ENCODE measurements at places on chromosomes 7 and 10. TPM values are rescaled to one million over a fixed set of nuclear protein-coding genes. Genes with fewer than 3 reads are reported as not detected.
A peak's percentile ranks its signal among the peaks of the same experiment; 100 is the strongest.

DNA sequence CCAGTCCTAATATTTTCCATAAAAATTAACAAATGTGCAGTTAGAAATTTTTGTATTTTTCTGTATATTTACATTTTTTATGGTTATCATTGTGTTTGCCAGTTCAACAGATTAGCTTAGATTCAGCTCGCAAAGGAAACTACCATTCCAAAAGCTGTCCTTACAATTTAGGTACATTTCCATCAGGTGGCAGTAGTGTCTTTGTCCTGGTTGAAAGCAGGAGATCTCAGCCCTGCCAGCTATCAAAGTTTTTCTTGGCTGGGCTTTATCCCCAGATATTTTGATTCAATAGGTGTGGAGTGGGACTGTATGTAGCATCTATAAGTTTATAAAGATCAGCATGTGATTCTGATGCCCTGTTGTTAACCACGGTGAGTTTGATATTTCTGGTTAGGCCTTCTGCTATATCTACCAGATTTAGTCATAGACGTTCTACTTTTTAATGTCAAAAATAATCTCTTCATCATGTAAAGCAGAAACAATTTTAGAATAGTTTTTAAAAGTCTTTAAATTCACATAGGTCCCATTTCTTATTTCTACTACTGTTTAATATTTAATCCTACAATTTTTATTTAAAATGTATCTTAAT lies 15.5 kb upstream of the ICA1 start:
- no peak for DNase-seq
- no peaks in the 10 kb centered on the region for H3K36me3 ChIP-seq

GRCh38 chr7:35185908-35186731 lies 67.8 kb downstream of the TBX20 start:
- no peaks in the 10 kb centered on the region for H3K36me3 ChIP-seq
- H3K4me3 ChIP-seq, result peak overlapping the region; percentile 42
- H3K27ac ChIP-seq, result no peak overlapping the region

DNA sequence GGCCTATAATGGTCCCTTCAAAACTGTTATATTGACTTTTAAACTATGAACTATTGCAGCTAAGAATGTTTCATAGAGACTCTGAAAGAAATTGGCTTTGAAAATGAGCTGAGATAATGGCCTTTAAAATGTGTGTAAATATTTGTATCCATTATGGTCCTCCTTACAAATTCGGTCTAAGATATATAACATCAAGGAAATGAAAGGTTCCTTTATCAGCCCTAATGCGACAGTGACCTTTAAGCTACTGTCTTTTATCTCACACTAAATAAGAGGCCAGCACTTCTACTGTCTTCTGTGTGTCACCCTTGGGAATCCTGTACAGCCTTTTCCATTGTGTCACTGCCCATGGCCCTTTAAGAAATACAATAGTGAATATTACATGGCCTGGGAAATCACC lies 19.5 kb downstream of the COL28A1 start:
- DNase-seq, result no peak
- no peak overlapping the region for H3K27ac ChIP-seq
- H3K27me3 ChIP-seq, result no peaks in the 10 kb centered on the region
- H3K4me1 ChIP-seq, result 0 out of 2 replicates have a peak, but pooled peaks cover under 1% of the 10 kb centered on the region
- H3K36me3 ChIP-seq, result no peaks in the 10 kb centered on the region

The GHRHR gene
- total RNA-seq, result not detected

GRCh38 chr10:14654821-14655382 lies 119.8 kb downstream of the FAM107B start:
- peaks cover 6% of the 10 kb centered on the region for H3K27me3 ChIP-seq
- no peaks in the 10 kb centered on the region for H3K36me3 ChIP-seq
- H3K27ac ChIP-seq, result no peak overlapping the region
- peaks cover 10% of the 10 kb centered on the region for H3K4me1 ChIP-seq
- DNase-seq, result no peak

The CRTAC1 gene
- total RNA-seq, result not detected

The TUBAL3 gene
- total RNA-seq, result not detected

DNA sequence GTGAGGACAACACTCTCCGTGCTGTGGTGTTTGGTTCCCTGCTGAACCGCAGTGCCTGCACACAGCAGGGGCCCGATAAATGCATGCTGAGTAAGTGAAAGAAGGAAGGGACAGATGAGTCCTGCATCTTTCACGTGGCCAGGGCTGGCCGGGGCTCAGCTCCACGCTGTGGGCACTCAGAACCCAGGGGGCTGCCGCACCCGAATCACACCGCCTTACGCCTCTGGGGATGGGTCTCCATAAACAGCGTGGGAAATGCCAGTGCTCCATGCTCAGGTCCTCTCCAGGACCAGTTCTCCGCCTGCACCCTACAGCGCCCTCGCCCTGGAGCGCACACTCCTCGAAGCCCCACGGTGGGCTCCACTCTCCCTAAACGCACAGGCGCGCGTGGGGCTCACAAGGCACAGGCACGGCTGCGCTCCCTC lies 38.1 kb downstream of the RASGEF1A start:
- no peak overlapping the region for H3K4me3 ChIP-seq
- no peaks in the 10 kb centered on the region for H3K36me3 ChIP-seq
- DNase-seq, result no peak
- H3K4me1 ChIP-seq, result no peaks in the 10 kb centered on the region
- H3K27me3 ChIP-seq, result peaks cover 75% of the 10 kb centered on the region

The AMPH gene
- 3.9 TPM for total RNA-seq

GRCh38 chr7:156082048-156083040 lies 270.1 kb upstream of the SHH start:
- H3K4me1 ChIP-seq, result no peaks in the 10 kb centered on the region
- H3K27ac ChIP-seq, result no peak overlapping the region
- H3K4me3 ChIP-seq, result no peak overlapping the region
- H3K36me3 ChIP-seq, result no peaks in the 10 kb centered on the region
- DNase-seq, result no peak
- no peaks in the 10 kb centered on the region for H3K27me3 ChIP-seq

Measured in IMR-90 (cell line).